ENCODE measurements at places on chromosomes 6 and 20.

- DNase-seq = no peak
Observed at GRCh38 chr6:90573624-90574023, 13.2 kb downstream of the MAP3K7 start.

DNA sequence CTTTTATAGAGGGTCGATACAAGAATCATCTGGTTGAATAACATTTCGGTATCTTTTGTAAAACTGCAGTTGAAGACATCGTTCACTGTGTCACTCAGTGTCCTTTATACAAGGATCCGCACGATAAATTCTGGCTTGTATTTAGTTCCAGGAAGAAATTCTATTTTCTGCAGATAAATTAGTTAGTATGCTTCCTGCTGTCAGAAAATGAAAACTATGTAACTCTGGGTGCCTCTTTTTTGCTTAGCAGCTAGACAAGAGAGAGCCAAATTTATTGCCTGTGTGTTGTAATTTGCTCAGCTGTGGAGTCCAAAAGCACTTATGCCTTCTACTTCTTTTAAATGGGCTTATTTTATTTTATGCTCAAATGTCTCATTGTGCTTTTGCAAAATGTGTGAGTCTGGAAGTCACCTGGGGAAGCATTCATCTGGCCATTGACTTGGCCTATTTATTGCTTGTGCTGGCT lies 56.5 kb upstream of the KCNK16 start:
- DNase-seq = no peak

DNA sequence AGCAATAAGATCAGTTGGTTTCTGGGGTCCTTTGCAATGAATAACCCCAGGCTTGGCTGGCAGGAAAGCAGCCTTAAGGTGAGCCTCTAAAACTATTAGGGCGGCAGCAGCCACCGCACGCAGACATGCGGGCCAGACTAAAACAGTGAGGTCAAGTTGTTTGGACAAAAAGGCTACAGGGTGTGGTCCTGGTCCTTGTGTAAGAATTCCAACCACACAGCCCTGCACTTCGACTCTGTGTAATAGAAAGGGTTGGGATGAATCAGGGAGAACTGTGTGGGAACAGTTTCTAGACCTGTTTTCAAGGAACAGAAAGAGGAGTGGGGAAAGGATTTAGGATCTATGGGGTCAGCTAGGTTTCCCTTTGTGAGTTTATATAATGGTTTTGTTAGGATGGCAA lies 237.6 kb downstream of the SMOC2 start:
- no peak for DNase-seq

DNA sequence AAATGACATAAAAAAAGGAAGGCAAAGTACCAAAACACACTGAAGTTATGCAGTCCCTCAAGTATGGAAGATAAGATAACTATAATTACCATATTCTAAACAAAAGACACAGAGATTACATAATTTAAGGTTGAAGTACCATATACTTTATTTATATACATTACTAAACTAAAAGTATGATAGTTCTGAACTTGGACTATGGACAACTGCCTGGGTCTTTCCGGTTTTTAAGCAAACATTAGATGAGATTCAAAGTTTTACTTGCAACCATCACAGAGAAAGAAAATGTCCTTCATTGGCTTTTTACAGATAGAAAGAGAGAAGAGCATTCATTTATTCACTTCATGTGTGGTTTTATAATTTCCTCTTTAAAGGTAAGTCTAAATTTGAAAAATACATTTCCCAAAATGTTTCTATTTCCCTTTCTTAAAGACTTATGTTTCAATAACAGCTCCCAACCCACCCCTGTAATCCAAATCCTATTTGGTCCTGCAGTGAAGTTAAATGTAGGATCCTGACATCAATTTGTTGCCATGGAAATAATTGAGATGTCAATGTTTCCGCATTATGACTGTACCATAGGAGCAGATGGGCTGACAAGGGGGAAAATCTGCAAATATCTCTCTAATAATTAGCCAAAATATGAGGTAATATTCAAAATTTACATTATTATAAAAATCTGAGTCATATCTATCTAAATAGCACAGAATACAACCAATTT lies 63.7 kb downstream of the PTPRK start:
- no peak for DNase-seq

DNA sequence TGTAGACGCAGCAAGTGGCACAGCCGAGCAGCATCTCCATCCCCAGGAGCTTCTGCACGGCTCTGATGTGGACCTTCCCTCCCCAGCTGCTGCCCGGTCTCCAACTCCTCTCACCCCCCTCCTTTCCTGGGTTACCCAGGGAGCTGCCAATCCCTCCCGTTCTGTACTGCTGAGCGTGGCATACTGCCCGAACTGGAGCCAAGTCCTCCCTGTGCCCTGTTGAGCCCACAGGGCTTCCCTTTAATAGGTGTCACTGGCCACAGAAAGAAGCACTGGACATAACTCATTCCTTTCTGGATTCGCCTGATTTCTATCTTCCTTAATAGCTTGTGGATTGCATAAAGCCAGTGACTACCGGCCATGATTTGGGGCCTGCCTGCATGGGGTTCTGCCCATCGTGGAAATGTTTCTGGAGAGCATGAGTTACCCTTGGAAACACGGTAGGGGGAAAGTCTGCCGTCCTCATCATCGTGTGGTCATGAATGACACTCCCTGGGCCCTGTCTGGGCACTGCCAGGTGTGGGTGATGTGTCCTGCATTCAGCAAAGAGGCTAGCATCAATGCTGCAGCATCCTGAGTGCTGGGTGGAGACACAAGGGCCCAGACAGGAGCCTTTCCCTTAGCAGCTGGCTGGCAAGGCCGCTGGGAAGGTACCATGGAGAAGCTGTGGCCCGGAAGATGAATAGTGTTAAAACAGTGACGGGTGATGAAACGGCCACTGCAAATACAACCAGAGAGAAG lies 189.7 kb downstream of the SYNDIG1 start:
- no peak for DNase-seq

DNA sequence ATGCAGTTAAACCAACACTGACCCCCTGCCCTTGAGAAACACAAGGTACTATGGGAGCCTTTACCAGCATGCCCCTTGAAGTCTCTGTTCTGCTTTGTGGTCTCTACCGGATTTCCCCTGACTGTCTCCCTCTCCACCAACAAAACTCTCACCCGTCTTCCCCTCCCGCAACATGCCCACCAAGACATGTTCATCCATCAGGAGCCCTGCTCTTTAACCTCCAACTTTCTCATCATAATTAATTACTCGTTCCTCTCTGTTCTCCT lies 1.1 kb downstream of the ZNF165 start:
- peak; percentile 27 for DNase-seq

GRCh38 chr6:89432875-89433251 lies at the start of gene ANKRD6:
ANKRD6 (plus strand) TSS chr6:89433152; CDS start chr6:89566977, 133,825 bp downstream.
- DNase-seq = peak; percentile 91

DNA sequence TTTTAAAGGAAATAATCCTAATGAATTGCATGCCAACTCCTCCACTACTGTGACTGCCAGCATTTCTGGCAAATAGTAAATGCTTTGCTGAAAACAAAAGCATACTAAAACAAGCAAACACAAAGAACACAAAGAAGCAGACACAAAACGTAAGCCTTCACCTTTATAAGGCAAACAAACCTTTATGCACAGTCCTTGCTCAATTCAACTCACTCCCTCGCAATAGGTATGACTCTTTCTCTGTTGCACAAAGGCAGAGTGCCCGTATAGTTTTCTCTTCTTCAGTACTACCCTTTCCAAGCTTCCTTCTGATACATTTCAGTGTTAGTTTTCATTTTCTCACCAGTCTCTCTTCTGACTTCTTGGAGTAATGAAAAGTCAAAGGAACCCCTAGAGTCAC lies 63.9 kb downstream of the PDE10A start:
- DNase-seq = no peak

DNA sequence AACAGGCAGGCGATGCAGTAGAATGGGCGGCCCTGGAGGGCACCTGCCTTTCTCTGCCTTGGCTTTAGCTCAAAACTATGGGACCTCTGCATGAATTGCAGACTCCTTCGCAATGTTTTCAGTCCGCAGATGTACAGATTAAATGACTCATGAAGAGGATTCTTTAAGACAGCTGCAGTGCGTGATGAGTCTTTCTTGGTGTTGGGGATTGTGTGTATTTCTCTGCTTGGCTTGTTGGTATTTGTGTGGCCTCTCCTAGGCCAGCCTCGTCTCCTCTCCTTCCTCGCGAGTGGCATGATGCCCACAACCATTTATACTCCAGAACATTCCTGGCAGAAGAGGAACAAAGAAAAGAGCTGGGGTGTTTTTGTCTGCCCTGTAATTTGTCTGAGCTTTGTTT lies 110.6 kb downstream of the SYNDIG1 start:
- no peak for DNase-seq

DNA sequence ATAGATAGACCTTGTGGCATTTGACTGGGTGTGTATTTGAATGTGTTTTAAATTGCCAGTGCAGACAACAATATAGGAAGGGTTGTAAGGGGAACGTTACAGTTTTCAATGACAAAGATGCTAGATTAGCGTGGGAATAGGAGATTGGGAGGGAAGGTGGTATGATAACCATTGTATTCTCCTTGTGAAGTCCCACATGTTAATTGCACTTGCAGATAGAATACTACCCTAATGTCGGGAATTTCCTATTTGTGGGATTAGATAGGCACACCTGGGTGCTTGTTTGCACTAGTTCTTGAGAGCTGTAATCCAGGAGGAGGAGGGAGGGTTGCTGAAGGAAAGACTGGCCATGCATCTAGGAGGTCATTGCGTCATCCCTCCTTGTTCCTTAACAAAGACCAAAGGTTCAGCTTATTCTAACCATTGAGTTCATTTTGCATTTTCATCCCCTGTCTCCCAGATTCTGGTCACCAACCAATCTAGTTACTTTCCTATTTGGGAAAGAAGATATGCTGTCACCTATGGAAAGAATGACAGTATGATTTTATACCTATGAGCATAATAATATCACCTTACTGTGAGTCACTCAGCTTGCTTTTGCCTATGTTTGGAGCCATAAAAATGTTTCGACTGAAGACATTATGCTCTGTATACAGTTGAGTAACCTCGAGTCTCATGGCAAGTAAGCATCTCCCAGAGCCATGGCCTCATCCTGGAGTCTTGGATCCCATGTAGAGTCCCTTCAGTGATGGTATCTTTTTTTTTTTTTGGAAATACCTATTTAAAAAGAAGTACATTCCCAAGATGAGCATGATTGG lies 201.5 kb downstream of the DTNBP1 start:
- DNase-seq = no peak

- DNase-seq = no peak
Observed at GRCh38 chr6:134590449-134590848, 272.5 kb upstream of the SGK1 start.

DNA sequence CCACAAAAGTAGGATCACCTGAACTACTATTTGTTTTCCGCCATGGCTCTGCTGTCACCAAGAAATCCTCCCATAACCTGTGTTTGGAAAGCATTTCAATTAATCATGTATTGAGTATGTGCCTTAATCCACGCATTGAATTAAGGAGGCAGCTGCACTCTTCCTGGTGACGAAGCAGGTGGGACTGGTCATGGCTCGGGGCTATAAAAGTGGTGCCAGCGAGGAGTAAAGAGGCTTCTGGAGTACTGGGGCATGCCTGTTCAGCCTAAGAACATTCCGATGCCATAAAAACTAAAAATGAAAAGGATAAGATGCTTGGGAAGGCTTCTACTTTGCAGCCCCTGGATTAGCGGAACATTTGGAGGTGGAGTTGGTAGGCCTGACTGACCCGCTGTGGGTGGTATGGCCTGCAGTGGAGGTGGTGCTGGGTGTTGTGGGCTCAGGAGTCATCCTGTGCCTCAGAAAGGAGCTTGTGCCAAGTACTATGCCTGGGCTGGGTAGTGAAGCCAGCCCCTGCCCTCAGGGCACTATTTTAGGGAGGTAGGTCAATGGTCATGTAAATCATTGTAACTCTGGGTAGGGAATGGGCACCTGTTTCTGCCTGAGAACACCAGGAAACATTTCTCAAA lies 110.5 kb downstream of the B3GAT2 start:
- DNase-seq = no peak

DNA sequence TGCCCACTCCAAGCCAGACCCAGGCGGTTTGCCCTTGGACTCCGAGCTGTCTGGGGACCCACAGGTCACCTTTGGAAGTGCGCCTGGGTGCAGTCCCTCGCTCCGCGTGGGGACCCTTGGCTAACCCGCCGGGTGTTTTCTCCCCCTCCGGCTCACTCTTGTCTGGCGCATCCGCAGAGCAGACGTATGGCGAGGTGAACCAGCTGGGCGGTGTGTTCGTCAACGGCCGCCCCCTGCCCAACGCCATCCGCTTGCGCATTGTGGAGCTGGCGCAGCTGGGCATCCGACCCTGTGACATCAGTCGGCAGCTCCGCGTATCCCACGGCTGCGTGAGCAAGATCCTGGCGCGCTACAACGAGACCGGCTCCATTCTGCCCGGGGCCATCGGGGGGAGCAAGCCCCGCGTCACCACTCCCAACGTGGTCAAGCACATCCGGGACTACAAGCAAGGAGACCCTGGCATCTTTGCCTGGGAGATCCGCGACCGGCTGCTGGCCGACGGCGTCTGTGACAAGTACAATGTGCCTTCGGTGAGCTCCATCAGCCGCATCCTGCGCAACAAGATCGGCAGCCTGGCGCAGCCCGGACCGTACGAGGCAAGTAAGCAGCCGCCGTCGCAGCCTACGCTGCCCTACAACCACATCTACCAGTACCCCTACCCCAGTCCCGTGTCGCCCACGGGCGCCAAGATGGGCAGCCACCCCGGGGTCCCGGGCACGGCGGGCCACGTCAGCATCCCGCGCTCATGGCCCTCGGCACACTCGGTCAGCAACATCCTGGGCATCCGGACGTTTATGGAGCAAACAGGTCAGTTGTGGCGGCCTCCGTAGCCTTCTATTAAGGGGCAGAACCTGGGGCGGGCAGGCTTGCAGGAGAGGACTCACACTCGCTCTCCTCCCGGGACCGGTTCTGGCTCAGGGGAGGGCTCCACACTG lies 1.1 kb downstream of the PAX1 start:
- no peak for DNase-seq

- DNase-seq = no peak
Observed at GRCh38 chr6:19896693-19897010, 59.5 kb downstream of the ID4 start.

DNA sequence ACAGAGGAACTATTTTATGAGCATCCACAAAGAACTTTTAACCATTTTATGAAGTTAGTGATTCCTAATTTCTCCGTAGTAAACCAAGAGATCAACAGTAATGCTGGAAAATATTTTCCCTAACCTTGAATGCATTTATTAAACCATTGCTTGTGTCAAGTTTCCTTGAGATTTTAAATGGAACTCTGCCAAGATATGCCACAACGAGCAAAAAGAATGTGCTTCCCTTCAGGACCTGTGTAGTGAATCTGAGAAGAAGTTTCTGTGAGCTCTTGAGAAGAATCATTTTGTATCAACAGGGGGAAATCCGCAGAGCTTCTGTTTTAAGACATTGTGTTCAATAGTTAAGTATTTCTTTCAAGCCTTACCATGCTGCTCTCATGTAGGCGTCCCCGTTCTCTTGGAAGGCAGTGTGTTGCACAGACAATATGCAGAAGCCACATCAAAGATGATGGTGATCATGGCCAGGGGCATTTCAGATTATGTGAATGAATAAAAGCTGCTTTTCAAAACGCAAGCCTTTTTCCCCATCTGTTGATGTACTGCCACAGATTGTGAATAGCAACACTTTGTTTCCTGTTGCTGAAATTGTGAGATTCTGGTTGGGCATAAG lies 439.8 kb downstream of the BMP2 start:
- no peak for DNase-seq

Measured in activated naive CD8-positive, alpha-beta T cell treated with anti-CD3 and anti-CD28 coated beads, Interleukin-2, amount 50 U/mL, for 24 hours (primary cell).